Activated CD4-positive, alpha-beta memory T cell treated with anti-CD3 and anti-CD28 coated beads for 36 hours (primary cell): ENCODE measurements at places on chromosomes 7 and 10.
A peak's percentile ranks its signal among the peaks of the same experiment; 100 is the strongest.

GRCh38 chr7:149776848-149777407 lies 3.5 kb upstream of the ZNF467 start:
- no peak for DNase-seq

DNA sequence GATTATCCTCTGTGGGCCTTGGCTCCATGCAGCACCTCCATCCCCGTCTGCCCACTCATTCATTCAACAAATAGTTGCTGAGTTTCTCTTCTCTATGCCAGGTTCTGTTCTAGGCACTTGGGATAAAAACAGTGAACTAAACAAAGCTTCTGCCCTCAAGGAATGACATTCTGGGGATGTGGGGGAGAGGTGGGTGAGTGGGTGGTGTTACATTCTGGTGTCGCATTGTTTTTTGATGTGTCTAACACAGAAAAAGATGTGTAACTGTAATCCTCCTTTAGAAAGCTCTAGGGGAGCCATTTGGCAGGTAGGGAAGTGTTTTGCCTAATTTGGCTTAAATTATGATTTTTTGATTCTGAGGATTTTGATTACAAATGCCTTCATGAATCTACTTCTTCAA lies 21.4 kb downstream of the AUTS2 start:
- no peak for DNase-seq

DNA sequence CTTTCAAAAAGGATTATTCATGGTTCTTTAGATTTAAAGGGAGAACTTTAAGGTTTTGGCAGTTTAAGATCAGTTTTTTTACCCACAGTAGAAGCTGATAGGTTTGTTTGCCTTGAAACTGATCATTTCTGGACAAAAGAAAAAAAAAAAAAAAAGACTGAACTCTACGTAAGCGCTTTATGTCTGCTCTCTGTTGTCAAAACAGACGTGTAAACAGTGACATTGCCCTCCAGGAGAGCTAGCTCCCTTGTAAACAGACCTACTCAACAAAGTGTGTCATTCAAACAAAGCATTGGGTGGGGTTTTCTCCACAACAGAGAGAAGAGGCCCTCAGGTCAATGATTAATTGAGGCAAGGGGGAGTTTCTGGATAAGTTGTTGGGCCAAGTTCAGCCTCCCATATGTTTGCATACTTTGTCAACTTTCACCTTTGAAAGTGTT lies 568.1 kb upstream of the LRRN3 start:
- DNase-seq, result no peak

- DNase-seq, result no peak
Observed at GRCh38 chr10:118449521-118449920, 107.4 kb upstream of the FAM204A start.

GRCh38 chr10:42973870-42974692 lies 102.8 kb upstream of the RET start:
- DNase-seq, result no peak

GRCh38 chr10:132671228-132672154 lies 114.5 kb downstream of the NKX6-2 start:
- DNase-seq, result no peak

GRCh38 chr7:130648580-130648979 lies 20.0 kb downstream of the COPG2 start:
- no peak for DNase-seq

GRCh38 chr7:120780938-120781337 lies 77.0 kb downstream of the TSPAN12 start:
- DNase-seq, result no peak

- no peak for DNase-seq
Observed at GRCh38 chr10:31803606-31804351, 124.9 kb downstream of the ARHGAP12 start.

DNA sequence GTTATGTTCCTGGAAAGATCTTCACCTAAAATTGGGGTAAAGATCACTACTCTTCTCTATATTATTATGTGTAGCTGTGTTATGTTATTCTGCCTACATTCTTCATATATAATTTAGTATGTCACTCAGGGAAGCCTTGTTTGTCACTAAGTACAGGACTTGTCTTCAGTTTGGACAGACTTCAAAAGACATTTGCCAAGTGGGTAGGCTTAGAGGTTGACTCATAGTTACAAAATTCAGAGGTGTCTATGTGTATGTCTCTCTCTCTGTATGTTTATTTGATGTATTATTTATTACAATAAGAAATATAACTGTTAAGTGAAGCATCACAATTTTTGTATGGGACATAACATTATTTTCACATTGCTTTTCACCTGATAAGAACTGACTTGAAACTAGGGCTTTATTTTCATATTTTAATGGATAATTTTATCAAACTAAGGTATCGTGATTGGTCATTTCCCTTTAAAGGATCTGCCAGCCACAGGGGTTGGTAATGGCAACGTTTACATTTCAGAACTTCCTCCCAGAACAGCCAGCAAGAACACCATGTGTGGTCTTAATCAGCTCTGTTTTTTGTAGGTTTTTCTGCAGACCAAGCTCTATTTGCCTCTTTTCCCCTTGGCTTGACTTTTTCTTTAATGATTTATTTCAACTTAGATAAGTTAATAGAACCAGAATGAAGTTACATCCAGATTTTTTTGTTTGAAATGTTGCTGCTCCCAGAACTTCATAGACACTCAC lies 262.1 kb upstream of the CACNA2D1 start:
- no peak for DNase-seq

DNA sequence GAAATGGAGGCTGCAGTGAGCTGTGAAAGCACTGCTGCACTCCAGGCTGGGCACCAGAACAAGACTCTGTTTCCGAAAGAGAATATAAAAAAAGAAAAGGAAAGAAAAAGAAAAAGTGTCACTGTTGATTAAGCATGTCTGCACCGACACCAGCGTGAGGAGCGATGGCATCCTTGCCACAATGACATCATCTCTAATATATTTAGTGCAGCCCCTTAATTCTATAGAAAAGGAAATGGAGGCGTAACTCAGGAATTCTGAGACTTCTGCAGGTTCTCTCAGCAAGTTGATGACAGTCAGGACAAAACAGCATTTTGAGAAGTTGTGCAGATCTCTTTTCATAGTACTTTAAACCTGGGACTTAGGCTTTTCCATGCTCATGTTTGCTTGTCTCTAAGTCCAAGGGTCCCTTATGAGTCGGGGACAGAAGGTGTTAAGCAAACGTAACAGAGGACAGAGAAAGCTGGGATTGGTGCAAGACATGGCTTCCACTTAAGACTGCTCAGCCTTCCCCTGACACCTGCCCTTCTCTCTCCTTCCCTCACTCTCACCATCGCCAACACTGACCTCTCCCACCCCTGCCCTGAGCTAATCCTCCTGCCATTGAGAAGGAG lies 16.9 kb upstream of the ANKRD1 start:
- DNase-seq, result no peak

DNA sequence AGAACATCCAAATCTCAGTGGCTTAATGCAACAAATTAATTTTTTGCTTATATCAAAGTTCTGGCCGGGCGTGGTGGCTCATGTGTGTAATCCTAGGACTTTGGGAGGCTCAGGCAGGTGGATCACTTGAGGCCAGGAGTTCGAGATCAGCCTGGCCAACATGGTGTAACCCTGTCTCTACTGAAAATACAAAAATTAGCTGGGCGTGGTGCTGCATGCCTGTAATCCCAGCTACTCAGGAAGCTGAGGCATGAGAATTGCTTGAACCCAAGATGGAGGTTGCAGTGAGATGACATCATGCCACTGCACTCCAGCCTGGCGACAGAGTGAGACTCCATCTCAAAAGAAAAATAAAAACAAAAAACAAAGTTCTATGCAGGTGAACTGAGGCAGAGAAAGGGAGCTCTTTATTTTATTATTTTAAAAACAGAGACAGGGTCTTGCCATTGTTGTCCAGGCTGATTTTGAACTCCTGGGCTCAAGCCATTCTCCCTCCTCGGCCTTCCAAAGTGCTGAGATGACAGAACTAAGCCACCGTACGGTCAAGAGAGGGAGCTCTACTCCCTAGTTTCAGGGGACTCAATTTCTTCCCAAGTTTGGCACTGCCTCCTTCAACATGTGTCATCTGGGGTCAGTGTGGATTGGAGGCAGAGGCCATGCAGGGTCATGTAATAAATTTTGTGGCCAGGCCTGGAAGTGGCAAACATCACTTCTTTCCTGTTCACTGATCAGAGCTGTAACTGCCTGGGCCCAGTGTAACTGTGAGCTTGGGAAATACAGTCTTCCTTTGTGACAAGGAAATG lies 2.4 kb downstream of the ADCK2 start:
- peak; percentile 18 for DNase-seq

- no peak for DNase-seq
Observed at GRCh38 chr10:110744782-110745181, 100.6 kb downstream of the RBM20 start.

DNA sequence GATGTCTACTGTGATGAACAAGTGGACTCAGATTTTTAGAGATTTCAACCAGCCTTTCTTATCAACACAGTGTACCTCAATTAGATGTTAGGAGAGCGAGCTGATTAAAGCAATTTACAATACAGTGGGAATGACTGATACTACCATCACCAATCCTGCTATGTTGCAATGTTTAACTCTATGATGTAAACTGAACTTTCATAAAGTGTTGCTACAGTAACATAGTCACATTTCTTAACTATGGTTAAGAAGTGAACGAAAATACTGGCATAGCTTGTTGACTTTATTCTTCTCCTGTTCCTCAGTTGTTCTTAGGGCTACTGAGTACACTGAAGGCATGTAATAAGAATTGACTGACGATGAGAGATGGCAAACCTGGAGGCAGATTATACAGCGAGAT lies 139.8 kb downstream of the MYOF start:
- DNase-seq, result no peak

DNA sequence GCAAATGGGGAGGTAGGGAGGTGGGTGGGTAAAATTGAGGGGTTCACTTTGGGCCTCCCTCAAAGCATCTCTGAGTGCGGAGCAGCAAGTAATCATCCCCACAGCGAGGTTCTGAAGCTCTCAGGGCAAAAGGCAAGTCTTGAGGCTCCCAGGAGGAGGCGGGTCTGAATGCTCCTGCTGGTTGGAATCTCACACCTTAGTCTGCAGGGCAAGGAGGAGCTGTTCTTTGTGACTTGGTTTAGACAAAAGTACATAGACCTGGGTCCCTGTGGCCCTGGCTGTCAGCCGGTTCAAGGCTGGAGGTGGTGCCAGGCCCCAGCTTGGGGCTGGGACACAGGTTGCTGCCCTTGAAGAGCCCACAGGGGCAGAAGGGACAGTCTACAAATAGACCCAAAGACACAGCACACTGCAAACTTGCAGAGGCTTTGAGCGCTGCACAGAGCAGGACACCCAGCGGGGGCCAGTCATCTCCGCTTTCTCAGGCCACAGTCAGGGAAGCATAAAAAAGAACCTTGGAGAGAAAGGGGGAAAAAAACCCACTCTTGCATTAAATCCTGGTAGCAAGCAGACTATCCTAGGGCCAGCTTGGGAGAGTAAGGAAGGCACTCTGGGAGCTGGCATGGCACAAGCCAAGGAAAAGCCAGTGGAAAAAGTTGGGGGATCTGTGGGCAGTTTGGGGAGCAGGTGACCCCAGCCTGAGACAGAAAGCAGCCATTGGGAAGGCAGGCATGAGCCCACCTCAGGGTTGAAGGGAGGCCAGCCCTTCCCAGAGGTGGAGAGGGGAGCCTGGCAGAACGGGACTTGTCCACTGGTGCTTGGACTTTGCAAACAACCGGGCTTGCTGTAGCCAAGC lies 926 bp upstream of the C10orf71 start:
- DNase-seq, result no peak

DNA sequence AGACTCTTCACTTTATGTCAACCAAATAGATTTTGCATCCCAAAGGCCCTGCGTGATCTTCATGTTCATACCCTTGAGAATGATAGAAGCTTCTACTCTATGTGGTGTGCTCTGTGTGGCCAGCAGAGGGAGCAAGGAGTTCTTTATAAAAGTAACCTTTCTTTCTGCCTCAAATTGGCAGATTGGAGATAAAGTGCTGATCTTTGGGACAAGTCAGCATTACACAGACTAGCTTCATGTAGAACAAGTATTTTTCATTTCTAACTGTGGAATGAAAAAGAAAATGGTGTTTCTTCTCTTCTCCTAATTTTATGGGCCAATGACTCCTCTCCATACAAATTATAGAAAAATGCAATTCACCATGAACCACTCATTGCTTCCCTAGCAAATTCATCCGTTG lies 1214.1 kb downstream of the SORCS1 start:
- DNase-seq, result peak; percentile 23

- DNase-seq, result no peak
Observed at GRCh38 chr7:108311446-108312168, 144.6 kb downstream of the NRCAM start.
